ENCODE measurements at places on chromosomes 5 and 9. TPM values are rescaled to one million over a fixed set of nuclear protein-coding genes. Genes with fewer than 3 reads are reported as not detected.

The PDLIM4 gene
- 63.1 TPM for total RNA-seq

The PDGFRB gene
- total RNA-seq = 104 TPM

The PCA3 gene
- under 0.01 TPM for total RNA-seq

The MAT2B gene
- 81.6 TPM for total RNA-seq

- peak; percentile 83 for DNase-seq
Observed at GRCh38 chr9:96486386-96487028, 36.5 kb downstream of the HABP4 start.

- DNase-seq = no peak
Observed at GRCh38 chr5:36820900-36821299, 55.7 kb upstream of the NIPBL start.

GRCh38 chr9:5949103-5949699, 58.5 kb downstream of the MLANA start:
- DNase-seq = no peak

- no peak for DNase-seq
Observed at GRCh38 chr9:115877852-115878438, 275.6 kb upstream of the PAPPA start.

DNA sequence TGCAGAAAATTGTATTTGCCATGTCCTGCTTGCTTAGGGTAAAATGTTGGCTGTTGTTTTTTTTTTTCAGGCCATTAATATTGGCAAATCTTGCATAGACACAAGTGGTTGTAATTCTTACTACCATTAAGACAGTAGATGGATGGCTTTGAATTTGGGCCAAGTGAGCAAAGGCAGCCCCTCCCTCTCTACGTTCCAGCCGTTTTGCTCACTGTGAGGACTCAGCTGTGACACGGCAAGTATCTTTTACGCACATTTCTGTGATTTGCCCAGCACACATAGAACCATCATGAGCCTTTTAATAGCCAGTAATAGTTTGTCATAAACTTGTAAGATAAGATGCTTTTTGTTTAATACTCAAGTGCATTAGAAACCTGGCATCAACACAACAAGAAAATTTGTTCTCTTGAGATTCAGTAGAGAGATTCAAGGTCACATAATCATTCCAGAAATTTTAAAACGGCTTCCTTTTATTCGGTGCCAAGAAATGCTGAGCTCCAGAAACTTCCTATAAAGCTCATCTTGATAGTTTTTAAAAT, 205.2 kb upstream of the ADCY2 start:
- DNase-seq = no peak

- no peak for DNase-seq
Observed at GRCh38 chr5:52624291-52624690, 163.4 kb upstream of the ITGA1 start.

DNA sequence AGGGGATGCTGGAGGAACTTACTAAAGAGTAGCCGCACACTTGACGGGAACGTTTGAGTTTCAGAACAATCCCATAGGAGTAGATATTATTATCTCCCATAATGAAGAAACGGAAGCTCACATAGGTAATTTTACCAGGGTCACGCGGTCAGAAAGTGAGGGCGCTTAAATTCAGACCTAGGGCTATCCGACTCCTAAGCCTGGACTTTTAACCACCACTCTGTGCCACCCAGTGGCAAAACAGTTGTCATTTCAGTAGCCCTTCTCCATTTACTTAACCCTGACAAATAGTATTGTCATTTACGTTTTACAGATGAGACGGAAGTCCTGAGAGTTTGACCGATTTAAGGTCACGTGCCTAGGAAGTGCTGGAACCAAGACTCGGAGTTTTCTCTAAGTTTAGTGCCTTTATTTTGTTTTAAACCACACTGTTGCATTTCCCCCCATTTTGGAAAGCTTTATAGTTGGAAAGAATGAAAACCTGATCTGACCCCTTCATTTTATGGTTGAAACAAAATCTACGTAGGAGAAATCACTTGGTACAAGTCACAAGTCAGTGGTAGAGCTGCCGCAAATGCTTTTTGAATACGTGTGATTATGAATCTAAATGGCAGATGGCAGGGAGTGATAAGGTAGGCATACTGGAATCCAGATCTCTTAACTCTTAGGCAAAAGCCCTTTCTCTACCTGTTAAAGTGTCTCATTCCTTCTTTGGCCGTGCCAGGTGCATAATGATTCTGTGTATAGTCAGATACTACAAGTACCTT, 650 bp downstream of the MRRF start:
- DNase-seq = no peak

- no peak for DNase-seq
Observed at GRCh38 chr5:14211818-14212803, 69.0 kb downstream of the TRIO start.

DNA sequence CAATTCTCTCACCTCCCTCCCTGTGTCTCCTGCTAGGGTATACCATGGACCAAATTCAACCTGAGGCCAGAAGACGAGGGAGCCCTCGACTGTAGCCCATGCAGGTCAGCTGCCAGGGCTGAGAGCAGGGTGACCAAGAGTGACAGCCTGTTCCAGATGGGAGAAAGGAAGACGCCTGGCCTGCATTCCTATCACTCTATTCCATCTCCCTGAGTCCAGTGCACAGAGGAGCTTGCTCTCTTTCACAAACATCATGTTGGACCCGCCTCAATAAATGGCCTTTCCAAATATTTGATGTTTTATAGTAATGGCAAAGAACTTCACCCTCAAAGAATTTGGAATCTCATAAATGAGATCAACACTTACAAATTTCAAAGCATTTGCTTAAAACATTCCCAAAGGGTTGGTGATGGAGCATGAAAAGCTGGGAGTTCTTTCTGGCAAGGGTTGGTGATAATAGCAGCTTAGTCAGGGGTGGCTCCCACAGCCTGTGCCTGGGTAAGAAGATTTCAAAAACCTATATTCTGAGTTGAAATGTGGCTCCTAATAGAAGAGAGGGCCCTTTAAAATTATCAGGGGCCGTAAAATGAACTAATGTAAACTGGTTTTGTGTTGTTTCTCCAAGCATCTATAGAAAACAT, 393.1 kb downstream of the EFNA5 start:
- no peak for DNase-seq

GRCh38 chr9:127448112-127448805, 2.9 kb downstream of the RPL12 start:
- DNase-seq = no peak

DNA sequence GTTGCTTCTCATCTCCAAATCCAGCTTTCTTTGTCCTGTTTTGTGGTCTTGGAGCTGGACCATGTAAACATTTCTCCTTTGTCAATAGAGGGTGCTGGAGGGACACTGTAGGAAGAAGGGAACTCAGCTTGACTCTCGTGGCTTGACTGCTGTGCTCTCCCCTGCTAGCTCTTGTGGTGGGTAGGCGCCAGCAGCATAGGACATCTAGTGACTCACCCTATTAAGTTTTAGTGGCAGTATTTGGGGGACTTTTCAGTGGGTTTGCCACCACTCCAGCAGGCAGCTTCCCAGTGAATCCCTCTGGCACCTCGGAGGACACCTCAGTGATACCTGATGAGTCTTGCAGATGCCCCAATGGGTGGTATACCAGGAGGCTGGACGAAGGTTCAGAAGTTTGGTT, 97.8 kb downstream of the TSSK1B start:
- no peak for DNase-seq

- no peak for DNase-seq
Observed at GRCh38 chr9:37007295-37007694, 26.8 kb downstream of the PAX5 start.

GRCh38 chr9:86355814-86356213, 1.6 kb upstream of the TUT7 start:
- no peak for DNase-seq

Measured in sigmoid colon (tissue), 7 donors.